ENCODE measurements at places on chromosomes 7 and 10. TPM values are rescaled to one million over a fixed set of nuclear protein-coding genes. Genes with fewer than 3 reads are reported as not detected.

DNA sequence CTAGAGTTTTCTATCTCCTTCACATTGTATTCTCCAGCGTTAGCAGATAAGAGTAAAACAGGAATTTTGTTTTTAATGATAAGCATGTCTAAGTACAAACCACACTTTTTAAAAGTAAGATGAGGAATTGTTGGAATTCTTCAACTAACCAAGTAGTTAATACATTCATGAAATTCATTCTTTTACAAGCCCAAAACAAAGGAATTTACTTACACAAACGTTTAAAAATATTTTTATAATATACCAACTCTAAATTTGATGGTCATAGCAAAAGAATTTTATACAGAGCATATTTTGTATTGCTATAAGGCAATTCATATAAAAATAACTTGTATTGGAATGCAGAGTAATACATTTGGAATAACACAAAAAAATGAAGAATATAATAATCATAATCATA lies 51.3 kb downstream of the TWIST1 start:
- H3K27me3 ChIP-seq, result no peaks in the 10 kb centered on the region
- no peaks in the 10 kb centered on the region for H3K36me3 ChIP-seq
- H3K4me3 ChIP-seq, result no peak overlapping the region

GRCh38 chr10:84530724-84531325 lies 202.4 kb downstream of the CCSER2 start:
- H3K4me1 ChIP-seq, result no peaks in the 10 kb centered on the region
- no peak overlapping the region for H3K27ac ChIP-seq
- H3K36me3 ChIP-seq, result no peaks in the 10 kb centered on the region
- no peak overlapping the region for H3K4me3 ChIP-seq
- no peak for DNase-seq
- no peaks in the 10 kb centered on the region for H3K27me3 ChIP-seq

DNA sequence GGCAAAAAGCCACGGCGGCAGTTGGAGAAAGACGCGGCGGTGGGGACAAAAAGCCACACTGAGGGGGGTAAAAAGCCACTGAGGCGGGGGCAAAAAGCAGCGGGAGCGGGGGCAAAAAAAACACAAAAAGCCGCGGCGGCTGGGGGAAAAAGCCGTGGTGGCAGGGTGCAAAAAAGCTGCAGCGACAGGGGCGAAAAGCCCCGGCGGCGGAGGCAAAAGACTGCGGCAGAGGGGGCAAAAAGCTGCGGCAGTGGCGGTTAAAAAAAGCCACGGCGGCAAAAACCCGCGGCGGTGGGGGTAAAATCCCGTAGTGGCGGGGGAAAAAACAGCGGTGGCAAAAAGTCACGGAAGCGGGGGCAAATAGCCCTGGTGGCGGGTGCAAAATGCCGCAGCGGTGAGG lies 527.3 kb downstream of the ZNF33B start:
- no peak overlapping the region for H3K4me3 ChIP-seq
- H3K27ac ChIP-seq, result no peak overlapping the region
- H3K4me1 ChIP-seq, result no peaks in the 10 kb centered on the region
- no peaks in the 10 kb centered on the region for H3K36me3 ChIP-seq

GRCh38 chr10:44334091-44334490 lies 50.8 kb downstream of the CXCL12 start:
- peaks cover 9% of the 10 kb centered on the region for H3K4me1 ChIP-seq
- H3K27ac ChIP-seq, result no peak overlapping the region
- H3K27me3 ChIP-seq, result no peaks in the 10 kb centered on the region
- no peak overlapping the region for H3K4me3 ChIP-seq
- no peaks in the 10 kb centered on the region for H3K36me3 ChIP-seq

Gene COPS6
- total RNA-seq, result 63.9 TPM
